Omental fat pad (tissue), 4 donors: ENCODE measurements at places on chromosomes 7 and 10.

GRCh38 chr10:108166401-108166800, 1001.9 kb upstream of the SORCS1 start:
- DNase-seq: no peak

DNA sequence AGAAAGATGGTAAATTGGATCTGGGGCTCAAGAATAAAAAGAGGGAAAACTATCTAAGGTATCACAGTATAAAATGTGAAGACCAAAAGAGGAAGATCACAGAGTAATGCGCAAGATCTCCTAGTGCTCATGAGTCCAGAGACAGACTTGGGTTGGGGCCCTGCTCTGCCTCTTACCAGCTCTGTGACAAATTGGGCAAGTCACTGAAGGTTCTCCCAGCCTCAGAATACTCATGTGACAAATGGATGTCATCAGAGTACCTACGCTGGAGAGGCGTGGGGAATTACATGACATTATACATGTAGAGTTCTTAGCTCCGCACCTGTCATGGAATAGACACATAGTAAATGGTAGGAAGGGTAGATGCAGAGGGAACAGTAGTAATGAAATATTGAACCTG, 124.4 kb downstream of the DOCK4 start:
- no peak for DNase-seq

DNA sequence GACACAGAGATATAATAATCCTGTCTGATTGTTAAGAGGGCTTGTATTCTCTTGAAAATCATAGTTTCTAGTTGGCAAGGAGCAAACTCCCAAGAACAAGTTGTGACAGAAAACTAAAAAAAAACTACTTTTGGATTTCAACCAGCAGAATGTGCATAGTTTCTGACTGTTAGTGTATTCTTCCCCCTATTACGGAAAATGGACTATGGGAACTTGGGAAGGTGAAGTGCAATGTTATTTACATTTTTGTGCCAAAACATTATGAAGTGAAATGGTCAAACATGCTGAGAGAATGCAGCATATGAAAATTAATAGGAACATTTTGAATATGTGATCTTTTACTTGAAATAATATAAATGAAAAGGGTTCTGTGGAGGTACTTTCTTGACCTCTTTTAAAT, 660.8 kb downstream of the SUGCT start:
- DNase-seq: no peak

- no peak for DNase-seq
Observed at GRCh38 chr7:30862995-30863705, 48.5 kb upstream of the AQP1 start.

GRCh38 chr10:43649185-43649523, 473 bp upstream of the ZNF32 start:
- DNase-seq: no peak

- no peak for DNase-seq
Observed at GRCh38 chr7:24880886-24881285, 99.1 kb downstream of the OSBPL3 start.

- DNase-seq: no peak
Observed at GRCh38 chr10:44386546-44387052, 1.7 kb upstream of the CXCL12 start.

- no peak for DNase-seq
Observed at GRCh38 chr10:125816548-125816947, 6.5 kb downstream of the UROS start.
